ENCODE measurements at places on chromosomes 1 and 21. TPM values are rescaled to one million over a fixed set of nuclear protein-coding genes. Genes with fewer than 3 reads are reported as not detected.

The KMO gene
- 0.09 TPM for polyA plus RNA-seq

The OPRD1 gene
- not detected for polyA plus RNA-seq

The FAM177B gene
- not detected for polyA plus RNA-seq

The USP24 gene
- polyA plus RNA-seq = 12.1 TPM

The AHCTF1 gene
- polyA plus RNA-seq = 6.5 TPM
